ENCODE measurements at places on chromosomes 16 and 17. TPM values are rescaled to one million over a fixed set of nuclear protein-coding genes. Genes with fewer than 3 reads are reported as not detected.

The CLEC3A gene
- total RNA-seq, result not detected

The OR2C1 gene
- not detected for total RNA-seq

The MILR1 gene
- total RNA-seq, result 1.7 TPM

The WFDC1 gene
- not detected for total RNA-seq

The PRCD gene
- 0.08 TPM for total RNA-seq

The CFAP119 gene
- 8.2 TPM for total RNA-seq

The PYDC1 gene
- not detected for total RNA-seq

The CSNK2A2 gene
- 72.4 TPM for total RNA-seq

The TP53TG3 gene
- 0.96 TPM for total RNA-seq

The NSRP1 gene
- 28.1 TPM for total RNA-seq

The ST6GALNAC1 gene
- total RNA-seq, result 0.05 TPM

The NAGLU gene
- 42.7 TPM for total RNA-seq

The STARD3 gene
- 56.4 TPM for total RNA-seq

The NLRC3 gene
- 0.03 TPM for total RNA-seq

The CES3 gene
- 2.5 TPM for total RNA-seq

The EFTUD2 gene
- total RNA-seq, result 135 TPM

The CNTNAP4 gene
- total RNA-seq, result not detected

The ADAP2 gene
- 4.1 TPM for total RNA-seq

The OR3A3 gene
- not detected for total RNA-seq

The INTS2 gene
- total RNA-seq, result 16.8 TPM

The SLC4A1 gene
- total RNA-seq, result not detected

The RNF222 gene
- not detected for total RNA-seq

The DPEP1 gene
- 0.99 TPM for total RNA-seq

The FOXN1 gene
- total RNA-seq, result 0.05 TPM

The KATNB1 gene
- total RNA-seq, result 17.3 TPM

The GNGT2 gene
- 1.1 TPM for total RNA-seq

The ABCA3 gene
- 20.2 TPM for total RNA-seq

The TMC5 gene
- 4.8 TPM for total RNA-seq

The SLC5A11 gene
- total RNA-seq, result 0.46 TPM

The SYNGR3 gene
- total RNA-seq, result 7.6 TPM

The RASD1 gene
- 3.1 TPM for total RNA-seq

Measured in A549 treated with Hydrocortisone at 1 μM for 4 hours (cell line).